Uterus (tissue), 4 donors: ENCODE measurements at places on chromosomes 11 and 22. TPM values are rescaled to one million over a fixed set of nuclear protein-coding genes. Genes with fewer than 3 reads are reported as not detected.

Gene MTMR2
- 27.8 TPM for total RNA-seq

Gene CBLIF
- not detected for total RNA-seq

Gene GGA1
- 78.0 TPM for total RNA-seq

Gene HOATZ
- 2.7 TPM for total RNA-seq

Gene ACTN3
- total RNA-seq, result not detected

Gene FAM83F
- 2.6 TPM for total RNA-seq

Gene FZD4
- 50.3 TPM for total RNA-seq

DNA sequence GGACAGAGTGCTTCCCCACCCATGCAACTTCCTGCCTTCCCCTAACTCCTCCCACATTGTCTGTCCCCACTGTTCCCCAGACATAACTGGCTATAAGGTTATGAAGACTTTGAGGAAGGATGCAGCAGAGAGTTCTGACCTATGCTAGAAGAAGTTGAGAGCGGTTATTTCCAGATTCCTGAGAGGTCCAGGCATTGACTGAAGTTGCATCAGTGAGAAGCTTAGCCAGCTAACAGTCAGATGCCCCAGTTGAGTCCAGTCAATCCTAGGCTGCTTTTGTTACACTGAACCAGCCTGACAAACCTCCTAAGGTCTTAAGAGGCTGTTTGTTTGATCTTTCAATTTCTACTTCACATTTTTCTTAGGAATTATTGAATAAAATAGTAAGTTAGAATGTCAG, 937.9 kb upstream of the CCDC90B start:
- DNase-seq, result no peak

- DNase-seq, result no peak
Measured at GRCh38 chr11:118690553-118691304, 11.3 kb upstream of the TREH start.

DNA sequence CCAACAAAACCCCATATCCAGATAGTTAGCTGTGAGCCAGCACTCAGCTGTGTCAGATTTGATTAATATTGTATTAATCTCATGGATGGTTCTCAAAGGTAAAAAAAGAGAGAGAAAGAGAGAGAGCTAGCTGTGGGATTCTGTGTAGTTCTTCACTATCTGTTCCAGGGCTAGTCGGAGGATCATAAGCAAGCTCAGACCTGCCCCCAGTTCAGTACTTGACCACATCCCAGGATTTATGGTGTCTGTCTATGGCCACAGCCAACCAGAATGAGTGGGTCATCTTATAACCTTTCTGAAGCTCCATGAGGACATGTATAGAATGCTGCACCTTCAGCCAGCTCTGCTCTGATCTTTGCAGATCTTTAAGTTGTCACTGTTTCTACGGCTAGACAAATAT, 13.5 kb upstream of the B3GNT6 start:
- DNase-seq, result no peak

DNA sequence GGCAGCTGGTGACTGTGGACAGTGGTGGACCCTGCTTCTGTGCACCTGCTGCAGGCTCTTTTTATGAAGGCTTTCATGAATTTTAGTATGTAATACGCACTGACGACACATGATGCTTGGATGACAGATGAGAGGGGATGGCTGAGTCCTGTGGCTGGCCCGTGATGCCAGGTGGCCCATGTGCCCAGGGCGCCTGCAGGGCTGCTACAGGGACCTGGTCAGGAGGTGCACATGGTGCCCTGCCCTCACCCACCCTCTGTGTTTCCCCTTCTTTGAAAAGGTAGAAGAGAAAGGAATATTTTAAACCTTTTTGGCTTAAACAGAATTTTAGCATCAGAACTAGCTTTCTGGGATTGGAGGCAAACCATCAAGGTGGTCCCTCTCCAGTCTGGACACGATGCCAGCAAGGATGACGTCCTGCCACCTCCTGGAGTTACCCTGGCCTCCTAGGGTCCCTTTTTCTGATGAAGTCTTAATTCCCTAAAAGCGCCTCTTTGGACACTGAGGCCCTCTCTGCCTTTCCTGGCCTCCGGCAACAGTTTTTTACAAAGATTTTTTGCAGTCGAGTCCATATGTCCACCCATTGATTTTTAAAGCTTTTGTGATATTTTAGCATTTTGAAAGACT, 5.4 kb upstream of the RANBP1 start:
- no peak for DNase-seq

DNA sequence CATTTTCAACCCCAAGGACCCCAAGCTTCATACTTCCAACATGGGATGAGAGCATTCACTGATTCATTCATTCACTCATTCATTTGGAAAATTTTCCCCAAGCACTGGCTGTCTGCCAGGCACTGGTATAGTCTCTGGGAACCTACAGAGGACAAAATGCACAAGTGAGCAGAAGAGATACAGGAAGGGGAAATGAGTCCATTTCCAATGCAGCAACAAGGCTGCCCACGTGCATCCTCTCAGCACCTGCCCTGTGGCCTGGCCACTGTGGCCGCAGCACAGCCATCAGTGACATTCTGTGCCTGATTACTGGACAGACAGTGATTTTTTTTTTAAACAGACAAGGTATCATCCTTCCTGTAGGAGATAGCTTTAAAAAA, 96.0 kb upstream of the PITPNB start:
- DNase-seq, result peak; percentile 20

DNA sequence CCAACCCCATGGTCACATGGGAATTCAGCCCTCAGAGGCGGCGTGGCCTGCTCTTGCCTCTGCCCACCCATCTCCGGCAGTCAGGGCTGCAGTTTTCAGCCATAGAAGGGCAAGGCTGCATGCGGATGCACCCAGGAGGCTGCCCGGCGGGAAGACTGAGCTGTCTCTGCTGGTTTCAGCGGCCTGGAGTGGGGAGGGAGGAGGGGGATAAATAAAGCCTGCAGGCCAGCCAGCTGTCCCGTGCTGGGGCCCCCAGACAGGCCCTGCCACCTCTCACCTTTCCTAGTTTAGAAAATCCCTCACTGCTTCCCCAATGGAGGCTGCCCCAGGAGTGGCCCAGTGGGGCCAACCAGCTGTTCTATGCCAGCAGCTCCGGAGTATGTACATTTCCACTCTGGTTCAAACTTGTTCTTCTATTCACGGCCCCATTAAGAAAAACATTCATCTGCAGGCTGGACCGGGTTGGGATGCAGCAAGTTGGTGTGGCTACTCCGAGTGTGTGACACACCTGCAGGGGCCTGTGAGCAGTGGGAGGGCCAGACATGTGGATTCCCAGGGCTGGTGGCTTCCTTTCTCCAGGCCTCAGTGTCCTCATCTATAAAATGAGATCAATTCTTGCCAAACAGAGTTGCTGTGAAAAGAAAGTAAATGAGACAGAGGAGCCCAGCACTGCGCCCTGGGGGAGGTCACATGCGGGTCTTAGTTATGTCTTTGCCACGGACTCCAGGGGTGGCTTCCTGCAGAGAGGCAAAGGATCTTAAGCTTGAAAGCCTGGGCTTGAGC, 5.0 kb downstream of the MICALL1 start:
- peak; percentile 35 for DNase-seq

- peak; percentile 69 for DNase-seq
Measured at GRCh38 chr11:130403271-130403804, 25.1 kb downstream of the ADAMTS8 start.

DNA sequence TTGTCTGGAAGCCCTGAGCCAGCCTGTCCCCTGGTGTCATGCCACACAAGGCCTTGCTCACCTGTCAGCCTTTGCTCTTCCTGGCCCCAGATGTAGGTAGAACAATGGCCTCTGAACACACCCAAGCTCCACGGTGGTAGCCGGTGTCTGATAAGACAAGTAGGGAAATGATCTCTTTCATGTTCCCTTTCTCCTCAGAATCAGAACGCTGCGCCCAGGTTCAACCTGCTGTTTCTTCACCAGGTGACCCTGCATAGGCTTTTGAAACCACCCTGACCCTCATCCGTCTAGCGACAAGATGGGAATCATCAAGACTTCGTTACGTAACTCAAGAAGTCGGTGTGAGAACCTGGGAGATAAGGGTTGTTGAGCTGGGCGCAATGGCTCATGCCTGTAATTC, 28.7 kb upstream of the YWHAH start:
- DNase-seq, result no peak

- DNase-seq, result no peak
Measured at GRCh38 chr11:87150936-87151335, 113.2 kb downstream of the TMEM135 start.

DNA sequence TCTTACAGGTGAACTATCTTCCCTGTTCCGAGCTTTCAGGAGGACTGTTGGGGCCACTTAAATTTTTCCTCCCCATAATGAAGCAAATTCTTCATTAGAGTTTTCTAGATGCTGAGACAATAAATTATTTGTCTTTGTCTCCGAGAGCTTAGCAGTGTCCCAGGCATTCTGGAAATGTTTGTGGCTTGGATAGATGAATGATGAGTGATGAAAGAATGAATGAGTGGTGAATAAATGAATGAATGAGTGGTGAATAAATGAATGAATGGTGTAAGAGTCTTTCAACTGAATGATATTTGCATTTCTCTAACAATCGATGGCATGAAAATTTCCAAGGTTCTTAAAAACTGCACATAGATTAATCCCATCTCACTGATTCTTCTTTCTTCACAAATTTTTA, 52.8 kb downstream of the AHNAK start:
- no peak for DNase-seq

DNA sequence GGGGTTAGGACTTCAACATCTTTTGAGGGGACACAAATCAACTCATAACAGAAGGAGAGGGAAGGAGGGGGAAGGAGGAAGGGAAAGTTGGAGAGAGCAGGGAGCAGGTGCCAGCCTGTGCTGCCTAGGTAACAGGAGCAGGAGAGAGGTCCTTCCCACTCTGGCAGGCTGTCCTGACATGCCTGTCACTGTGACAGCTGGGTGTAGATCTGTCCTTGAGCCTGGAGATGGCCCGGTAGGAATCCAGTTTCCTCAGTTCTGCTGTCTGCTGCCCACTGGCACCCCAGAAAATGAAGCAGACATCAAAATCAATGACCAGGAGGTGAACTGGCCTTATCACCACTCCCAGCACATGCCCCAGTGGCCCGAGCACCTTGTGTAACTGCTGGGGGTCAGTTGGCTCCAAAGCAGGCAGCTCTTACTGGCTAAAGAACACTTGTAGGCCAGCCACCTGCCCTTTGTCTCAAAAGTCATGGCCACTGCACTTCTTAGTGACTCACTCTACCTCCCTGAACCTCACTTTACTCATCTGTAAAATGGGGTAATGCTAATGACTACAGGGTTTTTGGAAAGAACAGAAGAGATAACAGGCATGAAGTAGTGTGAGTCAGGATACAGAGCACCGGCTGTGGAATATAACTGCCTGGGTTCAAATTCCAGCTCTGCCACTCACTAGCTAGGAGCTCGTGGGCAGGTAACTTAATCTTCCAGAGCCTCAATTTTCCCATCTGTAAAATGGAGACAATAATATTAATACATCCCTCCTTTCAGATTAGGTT, 8.0 kb upstream of the TSPAN18 start:
- DNase-seq, result no peak

DNA sequence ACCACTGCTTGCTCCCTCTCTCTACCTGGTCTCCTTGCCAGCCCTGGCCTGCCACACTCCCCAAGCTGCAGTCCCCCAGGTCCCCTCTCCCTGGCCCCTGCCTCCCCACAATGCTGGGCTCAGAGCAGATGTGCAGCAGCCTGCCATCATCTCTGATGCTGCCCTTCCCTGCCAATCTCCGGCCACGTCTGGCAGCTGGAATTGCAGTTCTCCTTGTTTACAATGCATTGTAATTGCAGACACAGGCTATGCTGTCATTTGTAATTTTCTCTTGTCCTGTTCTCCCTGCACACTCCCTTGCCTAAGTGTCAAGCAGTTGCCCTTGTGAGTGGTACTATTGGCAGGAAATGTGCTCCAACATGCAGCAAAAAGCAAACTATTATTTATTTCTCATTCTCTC, 222.3 kb downstream of the NTM start:
- DNase-seq, result no peak

DNA sequence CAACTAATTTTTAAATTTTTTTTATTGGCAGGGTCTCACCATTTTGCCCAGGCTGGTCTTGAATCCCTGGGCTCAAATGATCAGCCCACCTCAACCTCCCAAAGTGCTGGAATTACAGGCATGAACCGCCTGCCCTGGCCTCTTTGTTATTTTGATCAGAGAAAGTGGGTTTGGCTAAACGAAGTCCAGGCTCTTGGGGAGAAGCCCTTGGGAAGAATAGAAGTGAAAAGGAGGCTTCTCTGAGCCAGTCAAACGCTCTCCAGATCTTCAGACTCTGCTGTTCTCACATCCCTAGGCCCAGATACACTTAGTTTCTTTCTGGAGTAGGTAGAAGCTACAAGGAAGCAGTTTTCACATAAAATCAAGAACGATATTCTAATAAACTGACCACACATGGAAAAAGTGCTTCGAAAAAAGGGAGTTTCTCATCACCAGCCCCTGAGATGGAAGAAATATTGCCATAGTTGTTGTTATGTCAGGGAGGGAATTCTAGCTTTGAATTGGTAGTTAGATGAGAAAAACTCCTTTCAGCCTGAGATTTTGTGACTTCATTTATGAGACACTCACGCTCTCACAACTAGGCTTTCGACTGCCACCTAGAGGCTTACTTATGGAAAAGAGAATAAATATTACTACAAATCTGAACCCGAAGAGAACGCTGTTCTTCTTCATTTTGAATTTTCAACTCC, 41.7 kb upstream of the AQP11 start:
- DNase-seq, result peak; percentile 41

GRCh38 chr11:114166362-114166761, 106.9 kb downstream of the ZBTB16 start:
- no peak for DNase-seq

DNA sequence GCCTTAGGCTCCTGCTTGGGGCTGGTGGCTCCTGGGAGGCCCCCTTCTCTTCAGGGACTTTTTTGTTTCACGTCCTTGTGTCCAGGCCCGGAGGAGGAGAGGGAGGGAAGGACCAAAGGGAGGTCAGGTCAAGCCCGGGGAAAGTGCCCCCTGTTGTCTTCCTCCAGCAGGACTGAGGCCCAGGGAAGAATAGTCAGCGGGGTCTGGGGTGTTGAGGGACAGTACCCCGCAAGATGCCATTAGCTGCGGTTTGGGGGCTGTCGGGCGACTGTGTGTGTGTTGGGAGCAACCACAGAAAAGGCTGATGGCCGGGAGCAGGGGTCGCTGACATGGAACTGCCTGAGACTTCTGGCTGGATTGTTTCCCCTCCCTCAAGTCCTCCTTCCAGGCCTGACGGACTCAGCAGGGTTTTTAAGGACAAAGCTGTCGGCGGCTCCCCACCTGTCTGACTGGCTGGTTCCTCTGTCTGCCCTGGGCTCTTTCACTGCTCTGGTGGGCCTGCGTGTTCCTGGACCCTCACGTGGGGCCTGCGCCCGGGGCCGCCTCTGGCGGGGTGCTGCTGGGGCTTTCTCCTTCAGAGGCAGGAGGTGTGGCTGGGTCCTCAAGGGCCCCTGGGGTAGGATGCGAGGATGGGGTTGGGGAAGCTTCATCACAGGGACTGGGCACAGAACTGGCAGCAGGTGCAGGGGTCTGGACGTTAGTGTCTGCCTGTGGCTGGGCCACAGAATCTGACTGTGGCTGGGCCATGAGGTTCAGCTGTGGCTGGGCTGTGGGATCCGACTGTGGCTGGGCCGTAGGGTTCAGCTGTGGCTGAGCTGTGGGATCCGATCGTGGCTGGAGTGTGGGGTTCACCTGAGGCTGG, 1.5 kb downstream of the GPR152 start:
- DNase-seq, result no peak
